ENCODE measurements at places on chromosomes 13 and 19.
A peak's percentile ranks its signal among the peaks of the same experiment; 100 is the strongest.

DNA sequence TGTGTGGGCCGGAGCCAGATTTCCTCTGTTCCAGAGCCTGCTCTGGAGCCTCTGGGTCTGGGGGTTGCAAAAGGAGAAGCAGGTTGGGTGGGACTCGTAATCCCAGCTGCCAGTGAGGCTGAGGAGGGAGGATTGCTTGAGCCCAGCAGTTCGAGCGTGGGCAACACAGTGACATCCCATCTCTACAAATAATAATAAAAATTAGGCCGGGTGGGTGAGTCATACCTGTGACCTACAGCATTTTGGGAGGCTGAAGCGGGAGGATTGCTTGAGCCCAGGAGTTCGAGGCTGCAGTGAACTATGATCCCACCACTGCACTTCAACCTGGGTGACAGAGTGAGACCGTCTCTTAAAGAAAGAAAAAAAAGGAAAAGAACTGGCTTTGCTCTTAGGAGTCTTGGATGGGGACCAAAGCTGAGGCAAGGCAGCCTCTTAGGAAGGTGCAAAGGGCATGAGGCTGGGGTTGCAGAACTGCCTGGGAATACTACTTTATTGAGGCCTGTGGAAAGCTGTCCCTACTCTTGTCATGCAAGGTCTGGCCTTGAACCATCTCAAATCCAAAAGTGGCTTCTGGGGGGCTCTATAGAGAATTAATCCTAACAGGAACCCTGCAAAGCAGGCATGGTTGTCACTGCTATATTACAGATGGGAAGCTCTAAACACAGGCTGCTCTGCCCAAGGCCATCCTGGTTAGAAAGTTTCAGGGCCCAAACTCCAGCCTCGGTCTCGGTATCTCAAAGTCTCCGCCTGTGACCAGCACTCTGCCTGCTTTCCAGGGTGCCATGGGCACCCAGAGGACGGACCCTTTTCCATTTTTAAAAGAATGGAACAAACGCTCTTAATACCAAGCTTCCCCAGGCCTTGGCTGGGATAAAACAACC, 880 bp upstream of the C19orf12 start:
- DNase-seq = no peak

- no peak for DNase-seq
These were observed 11.9 kb downstream of the PSMC4 start for GRCh38 chr19:39982883-39983282.

- DNase-seq = no peak
These were observed 20.3 kb downstream of the LNX2 start for GRCh38 chr13:27599845-27600553.

GRCh38 chr13:33860526-33860925, 42.6 kb downstream of the RFC3 start:
- DNase-seq = no peak

- DNase-seq = no peak
These were observed 154.2 kb downstream of the ZNF486 start for GRCh38 chr19:20321139-20321763.

GRCh38 chr19:44719262-44719701, 20.3 kb downstream of the CEACAM16 start:
- DNase-seq = no peak

DNA sequence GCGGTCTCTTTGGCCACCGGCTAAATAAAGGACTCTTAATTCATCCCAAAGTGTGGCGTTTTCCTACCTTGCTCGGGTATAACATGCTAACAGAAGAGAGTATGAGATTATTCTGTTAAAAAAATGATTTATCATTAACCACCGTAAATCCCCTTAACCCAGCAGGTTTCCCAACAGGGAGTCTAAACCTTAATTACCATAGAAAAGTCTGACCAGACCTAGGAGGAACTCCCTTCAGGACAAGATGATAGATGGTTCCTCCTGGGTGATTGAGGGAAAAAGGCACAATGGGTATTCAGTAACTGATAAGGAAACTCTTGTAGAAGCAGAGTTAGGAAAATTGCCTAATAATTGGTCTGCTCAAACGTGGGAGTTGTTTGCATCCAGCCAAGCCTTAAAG, 193.7 kb downstream of the ZNF737 start:
- DNase-seq = no peak

DNA sequence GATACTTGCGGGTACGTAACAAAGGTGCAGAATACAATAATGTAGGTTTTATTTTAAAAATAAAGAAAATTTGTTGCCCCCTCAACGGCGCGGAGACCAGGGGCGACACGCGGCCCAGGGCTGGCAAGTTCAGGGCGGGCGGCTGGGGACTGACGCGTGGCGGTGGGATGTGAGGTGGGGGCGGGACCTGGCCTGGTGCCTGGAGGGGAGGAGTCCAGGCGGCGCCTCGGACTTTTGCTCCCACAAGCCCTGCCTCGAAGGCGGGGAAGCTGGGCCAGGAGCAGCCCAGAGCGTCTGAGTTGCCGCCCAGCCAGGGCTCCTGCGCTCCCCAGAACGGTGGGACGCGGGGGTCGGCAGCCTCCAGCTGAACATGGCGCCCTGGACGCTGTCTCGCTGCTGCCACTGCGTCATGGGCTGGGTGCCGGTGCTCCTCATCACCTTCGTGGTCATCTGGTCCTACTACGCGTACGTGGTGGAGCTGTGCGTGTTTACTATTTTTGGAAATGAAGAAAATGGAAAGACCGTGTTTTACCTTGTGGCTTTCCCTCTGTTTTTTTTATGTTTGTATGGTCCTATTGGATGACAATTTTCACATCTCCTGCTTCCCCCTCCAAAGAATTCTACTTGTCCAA, 1122.8 kb upstream of the ATXN8OS start:
- DNase-seq = no peak

GRCh38 chr19:4506449-4507149, 11.7 kb downstream of the PLIN4 start:
- DNase-seq = peak; percentile 45

DNA sequence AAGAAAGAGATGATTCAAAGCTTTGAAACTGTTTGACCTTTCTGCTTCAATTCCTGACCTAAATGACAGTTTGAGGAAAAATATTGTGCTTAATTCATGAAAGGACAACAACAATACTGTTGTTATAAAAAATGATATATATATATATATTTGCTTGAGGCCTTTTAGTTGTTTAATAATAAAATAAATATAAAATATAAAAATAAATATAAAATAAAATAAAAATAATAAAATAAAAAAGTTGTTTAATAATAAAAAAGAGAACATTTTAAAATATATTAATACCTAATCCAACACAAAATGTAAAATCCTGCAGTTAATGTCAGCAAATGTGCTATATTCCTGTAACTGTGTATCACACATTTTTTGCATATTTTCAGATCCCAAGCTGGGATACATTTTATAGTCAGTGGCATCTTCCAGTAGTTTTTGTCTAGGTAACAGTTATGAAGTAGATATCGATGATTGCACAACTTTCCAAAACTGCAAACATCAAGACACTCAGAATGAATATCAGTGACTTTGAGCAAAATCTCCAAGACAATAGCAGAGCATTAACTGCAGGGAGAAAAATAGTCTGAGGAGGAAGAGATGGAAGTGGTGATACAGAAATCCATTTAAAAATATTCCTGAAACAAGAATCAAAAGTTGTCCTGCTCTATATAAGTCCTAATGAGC, 375.5 kb upstream of the KLHL1 start:
- DNase-seq = no peak

GRCh38 chr13:49443357-49443703, 534 bp downstream of the CAB39L start:
- no peak for DNase-seq

DNA sequence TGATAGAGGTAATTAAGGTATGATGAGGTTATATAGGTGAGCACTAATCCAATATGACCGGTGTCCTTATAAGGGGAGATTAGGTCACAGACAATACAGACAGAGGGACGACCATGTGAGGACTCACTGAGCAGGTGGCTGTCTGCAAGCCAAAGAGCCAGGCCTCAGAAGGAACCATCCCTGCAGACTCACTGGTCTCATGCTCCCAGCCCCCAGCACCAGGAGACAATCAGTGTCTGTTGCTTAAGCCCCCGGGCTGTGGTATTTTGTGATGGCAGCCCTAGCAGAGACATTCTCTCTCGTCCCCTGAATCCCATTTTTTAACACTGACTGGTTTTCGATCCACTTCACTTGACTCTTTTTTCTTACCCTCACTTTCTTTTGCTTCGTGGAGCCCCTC, 51.9 kb upstream of the PABPC3 start:
- DNase-seq = no peak

Measured in HFF-Myc (cell line).